Sciatic nerve (tissue), 2 donors: ENCODE measurements at places on chromosomes 4 and X. TPM values are rescaled to one million over a fixed set of nuclear protein-coding genes. Genes with fewer than 3 reads are reported as not detected.

DNA sequence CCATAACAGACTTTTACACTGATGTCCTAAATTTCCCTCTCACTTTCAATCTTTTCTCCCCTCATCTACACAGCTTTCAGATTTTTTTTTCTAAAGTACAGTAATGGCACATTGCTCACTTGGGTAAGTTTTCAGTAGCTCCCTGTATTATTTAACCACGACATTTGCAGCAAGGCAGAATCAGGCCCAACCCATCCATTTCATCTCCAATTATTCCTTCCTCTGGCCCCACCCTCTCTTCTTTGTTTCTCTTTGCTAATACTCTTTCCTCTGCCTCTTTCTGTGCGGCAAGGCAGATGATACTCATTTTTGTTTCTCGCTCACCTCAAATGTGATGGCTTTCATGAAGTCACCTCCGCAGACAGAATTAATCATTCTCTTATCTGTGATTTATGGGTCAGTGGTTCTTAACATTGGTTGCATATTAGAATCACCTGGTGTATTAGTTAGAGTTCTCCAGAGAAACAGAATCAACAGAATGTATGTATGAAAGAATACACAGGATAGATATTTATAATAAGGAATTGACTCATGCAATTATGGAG is 43.4 kb upstream of the GATB start:
- no peak for DNase-seq

- no peak for DNase-seq
These were observed 145.2 kb downstream of the PDHA2 start for GRCh38 chr4:95985051-95985450.

The CSAG2 gene
- not detected for total RNA-seq

The VEGFD gene
- 4.6 TPM for total RNA-seq

DNA sequence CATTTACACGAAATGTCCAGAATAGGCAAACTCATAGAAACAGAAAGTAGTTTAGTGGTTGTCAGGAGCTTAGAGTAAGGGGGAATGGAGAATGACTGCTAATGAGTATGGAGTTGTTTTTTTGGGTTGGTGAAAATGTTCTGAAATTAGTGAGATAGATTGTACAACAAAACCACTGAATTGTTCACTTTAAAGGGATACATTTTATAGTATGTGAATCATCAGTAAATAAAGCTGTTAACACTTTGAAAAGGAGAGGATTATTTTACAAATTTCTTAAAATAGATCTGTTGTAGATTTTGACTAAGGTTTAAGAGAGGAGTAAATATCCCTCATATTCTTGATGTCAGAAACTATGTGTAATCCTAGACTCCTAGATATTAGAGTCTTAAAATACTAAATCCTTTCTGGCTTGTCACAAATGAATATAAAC is 82.7 kb downstream of the RAPGEF2 start:
- DNase-seq: no peak

DNA sequence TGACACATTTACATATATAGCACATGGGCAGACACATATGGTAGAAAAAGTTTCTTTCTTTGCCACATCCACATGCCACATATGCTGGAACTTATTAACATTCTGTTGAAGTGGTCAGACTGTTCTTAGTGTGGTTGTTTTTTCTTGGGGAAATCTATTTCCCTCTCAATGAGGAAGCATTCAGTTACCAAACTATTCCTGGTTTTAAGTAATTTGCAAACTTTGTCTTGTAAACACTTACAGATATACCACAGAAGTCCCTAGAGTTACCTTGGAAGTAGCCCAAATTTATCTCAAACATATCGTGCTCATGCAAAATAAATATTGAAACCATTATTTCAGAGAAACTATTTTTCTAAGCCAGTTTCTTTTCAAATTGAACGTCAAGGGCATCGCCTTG is 625.5 kb upstream of the INTU start:
- no peak for DNase-seq

- DNase-seq: no peak
These were observed 51.5 kb upstream of the TBC1D9 start for GRCh38 chr4:140807491-140808252.

- DNase-seq: peak; percentile 84
These were observed 277.5 kb upstream of the AGTR2 start for GRCh38 chrX:115892787-115893671.

GRCh38 chr4:109169170-109169569 is 133.3 kb downstream of the COL25A1 start:
- DNase-seq: no peak

- DNase-seq: no peak
These were observed 16.4 kb upstream of the PORCN start for GRCh38 chrX:48492293-48492910.

GRCh38 chr4:155632310-155632840 is 34.3 kb upstream of the GUCY1A1 start:
- no peak for DNase-seq

GRCh38 chrX:49102190-49102589 is 21.3 kb downstream of the GPKOW start:
- no peak for DNase-seq

- no peak for DNase-seq
These were observed 24.1 kb upstream of the COQ2 start for GRCh38 chr4:83308672-83309071.

- no peak for DNase-seq
These were observed 54.9 kb upstream of the MTM1 start for GRCh38 chrX:150513544-150513943.

DNA sequence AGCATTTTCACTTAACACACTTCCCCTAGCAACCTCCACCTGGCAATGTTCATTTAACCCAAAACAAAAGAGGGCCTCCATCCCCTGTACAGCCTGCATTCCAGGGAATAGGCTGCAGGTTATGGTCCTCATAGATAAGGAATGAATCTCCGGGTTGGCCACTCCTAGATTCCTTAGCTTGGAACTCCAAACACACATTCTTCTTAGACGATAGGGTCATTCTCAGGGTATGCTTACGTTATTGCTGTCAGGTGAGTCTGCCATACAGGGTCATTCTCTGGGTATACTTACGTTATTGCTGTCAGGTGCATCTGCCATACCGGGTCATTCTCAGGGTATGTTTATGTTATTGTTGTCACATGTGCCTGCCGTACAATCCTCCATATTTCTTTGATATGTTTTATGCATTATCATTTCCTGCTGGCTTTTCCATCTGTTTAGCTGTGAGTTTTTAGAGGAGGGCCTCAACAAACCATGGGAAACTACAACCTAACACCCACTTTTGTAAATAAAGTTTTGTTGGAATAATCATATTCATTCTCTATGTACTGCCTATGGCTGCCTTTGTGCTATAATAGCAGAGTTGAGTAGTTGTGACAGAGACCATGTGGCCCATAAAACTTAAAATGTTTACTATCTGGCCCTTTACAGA is 8.2 kb upstream of the AFF1 start:
- no peak for DNase-seq

The CLCN4 gene
- total RNA-seq: 9.1 TPM

GRCh38 chrX:13996650-13997049 is 33.0 kb downstream of the GEMIN8 start:
- DNase-seq: no peak

- DNase-seq: no peak
These were observed 42.7 kb downstream of the SORCS2 start for GRCh38 chr4:7235030-7235380.

- no peak for DNase-seq
These were observed 635.0 kb upstream of the TENM3 start for GRCh38 chr4:181608181-181608580.

DNA sequence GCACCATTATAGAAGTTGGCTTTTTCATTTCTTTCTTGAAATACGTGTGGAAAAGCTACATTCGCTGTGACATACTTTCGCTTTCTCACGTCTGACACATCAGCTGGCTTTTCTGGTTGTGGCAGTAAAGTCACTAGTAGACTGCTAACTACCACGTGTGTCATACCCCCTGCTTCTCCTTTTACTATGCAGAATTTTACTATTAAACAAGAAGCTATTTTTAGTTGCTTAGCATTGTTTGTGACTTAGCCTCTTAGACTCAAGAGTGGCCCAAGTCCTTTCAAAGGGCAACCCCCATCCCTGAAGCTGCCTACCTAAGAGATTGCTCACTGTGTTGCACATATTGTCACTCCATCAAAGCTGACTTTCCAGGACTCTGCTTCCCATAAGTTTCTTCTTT is 2.1 kb upstream of the IL2 start:
- DNase-seq: no peak

The NAT8L gene
- 8.1 TPM for total RNA-seq

DNA sequence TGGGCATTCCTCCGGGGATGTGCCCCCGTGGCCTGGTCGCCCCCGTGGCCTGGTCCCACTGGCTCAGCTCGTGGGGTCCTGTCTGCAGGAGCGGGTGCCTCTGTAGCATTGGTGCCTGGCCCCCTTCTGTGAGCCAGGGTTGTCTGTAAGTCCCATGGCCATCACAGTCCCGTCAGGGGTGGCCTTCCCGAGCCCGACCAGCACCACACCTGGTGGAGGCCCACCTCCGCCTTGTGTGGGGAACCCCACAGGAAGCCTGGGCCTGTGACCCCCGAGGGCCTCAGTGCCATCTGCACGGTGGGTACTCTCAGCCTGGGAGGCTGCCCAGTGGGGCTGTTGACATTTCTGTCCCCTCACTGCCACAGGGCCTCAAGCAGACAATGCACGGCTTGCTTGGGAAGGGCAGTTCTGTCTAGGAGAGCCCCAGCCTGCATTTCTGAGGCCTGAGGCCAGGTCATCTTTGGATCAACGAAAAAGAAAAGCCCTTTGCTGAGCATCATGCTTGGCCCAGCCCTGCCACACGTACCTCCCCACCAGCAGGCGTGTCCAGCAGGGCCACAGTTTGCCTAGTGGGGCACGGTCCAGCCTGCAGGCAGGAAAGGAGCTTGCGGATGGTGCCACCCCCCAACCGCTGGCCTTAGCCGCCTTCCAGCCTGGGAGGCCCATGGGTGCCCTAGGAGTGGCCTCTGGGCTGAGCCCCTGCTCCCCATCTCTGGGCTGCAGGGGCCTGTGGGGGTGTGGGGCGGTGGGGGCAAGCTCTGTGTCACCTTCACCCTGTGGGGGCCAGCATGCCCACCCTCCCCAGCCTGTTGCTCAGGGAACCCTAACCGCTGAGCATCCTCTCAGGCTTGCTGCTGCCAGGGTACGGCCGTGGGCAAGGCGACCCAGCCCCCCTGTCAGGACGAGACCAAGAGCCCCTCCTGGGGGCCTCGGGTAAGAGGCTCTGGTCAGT is 23.2 kb downstream of the NKX1-1 start:
- peak; percentile 47 for DNase-seq

The CLTRN gene
- 0.45 TPM for total RNA-seq

GRCh38 chr4:120211408-120212015 is 144.9 kb upstream of the MAD2L1 start:
- DNase-seq: no peak

DNA sequence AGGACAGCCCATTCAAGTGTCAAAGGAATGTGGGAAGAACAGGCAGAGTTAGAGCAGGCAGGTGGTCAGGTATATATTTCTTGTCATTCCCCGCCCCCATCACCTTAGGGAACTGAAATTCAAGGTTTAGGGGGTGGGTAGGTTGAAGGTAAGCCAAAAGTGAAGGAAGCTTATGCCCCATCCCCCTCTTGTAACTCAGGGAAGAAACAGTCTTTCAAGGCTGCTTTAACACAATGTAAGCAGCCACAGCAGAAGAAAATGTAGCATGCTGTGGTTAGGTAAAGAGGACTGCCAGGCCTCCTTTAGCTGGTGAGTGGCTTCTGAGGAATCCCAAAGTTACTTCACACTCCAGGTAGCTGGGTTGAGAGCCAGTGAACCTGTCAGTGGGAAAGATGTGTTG is 122.3 kb downstream of the RS1 start:
- no peak for DNase-seq

- no peak for DNase-seq
These were observed 77.4 kb upstream of the BMPR1B start for GRCh38 chr4:94680176-94680862.

The SPRY1 gene
- total RNA-seq: 146 TPM

The KLHL13 gene
- total RNA-seq: 8.4 TPM

- DNase-seq: no peak
These were observed 529.4 kb upstream of the AMOT start for GRCh38 chrX:113370006-113370405.

DNA sequence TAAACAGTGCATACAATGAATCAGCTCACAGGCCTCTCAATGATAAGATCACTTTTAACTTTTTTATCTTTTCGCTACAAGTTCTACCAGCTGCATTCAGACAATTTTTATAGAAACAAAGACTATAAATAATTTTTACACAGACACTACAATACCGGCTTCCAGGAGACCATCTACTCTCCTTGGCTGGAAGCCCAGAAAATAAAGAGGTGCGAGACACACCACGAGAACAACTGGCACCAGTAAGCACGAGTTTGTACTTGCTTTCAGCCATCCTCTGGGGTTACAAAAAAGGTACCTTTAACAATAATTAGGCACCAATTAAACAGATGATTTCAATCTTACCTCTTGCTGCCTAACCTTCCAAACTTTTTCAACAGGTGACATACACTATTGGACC is 11.2 kb upstream of the PRDX4 start:
- DNase-seq: no peak

DNA sequence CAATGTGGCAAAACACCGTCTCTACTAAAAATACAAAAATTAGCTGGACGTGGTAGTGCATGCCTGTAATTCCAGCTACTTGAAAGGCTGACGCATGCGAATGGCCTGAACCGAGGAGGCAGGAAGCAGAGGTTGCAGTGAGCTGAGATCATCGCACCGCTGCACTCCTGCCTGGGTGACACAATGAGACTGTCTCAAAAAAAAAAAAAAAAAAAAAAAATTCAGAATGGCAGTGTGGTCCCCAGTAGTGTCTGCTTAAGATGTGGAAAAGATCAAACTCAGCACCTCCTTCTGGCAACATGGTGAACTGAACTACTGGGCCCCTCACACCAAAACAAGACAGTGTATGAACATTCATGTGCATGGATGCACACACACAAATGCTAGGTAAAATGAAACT is 32.2 kb downstream of the SMS start:
- no peak for DNase-seq

DNA sequence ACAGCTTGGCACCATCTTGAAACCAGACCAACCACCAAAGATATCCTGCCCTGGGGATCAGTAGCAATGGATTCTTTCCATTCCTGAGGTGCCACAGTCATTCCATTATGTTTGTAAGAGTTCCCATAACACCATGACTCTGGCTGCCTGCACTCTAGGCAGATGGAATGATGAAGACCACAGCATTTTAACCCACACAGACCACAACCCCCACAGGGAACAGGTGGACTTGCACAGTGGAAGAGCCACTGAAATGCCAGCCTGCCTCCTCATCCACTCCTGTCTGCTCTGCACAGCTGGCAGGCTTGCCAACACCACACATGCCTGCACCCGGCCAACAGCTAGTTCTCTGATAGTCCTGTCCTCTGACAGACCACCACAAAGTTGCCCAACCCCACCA is 2362.2 kb upstream of the AGA start:
- no peak for DNase-seq

The SETD7 gene
- total RNA-seq: 56.9 TPM

GRCh38 chrX:115367455-115367854 is 77.9 kb downstream of the LUZP4 start:
- DNase-seq: no peak
